Ascending aorta (tissue), 2 donors: ENCODE measurements at places on chromosomes 1 and 21. TPM values are rescaled to one million over a fixed set of nuclear protein-coding genes. Genes with fewer than 3 reads are reported as not detected.

- H3K4me1 ChIP-seq, result no peaks in the 10 kb centered on the region
- DNase-seq, result no peak
- no peak overlapping the region for H3K4me3 ChIP-seq
- no peaks in the 10 kb centered on the region for H3K36me3 ChIP-seq
- H3K27ac ChIP-seq, result no peak overlapping the region
Measured at GRCh38 chr1:85351202-85351828, 74.9 kb upstream of the BCL10 start.

DNA sequence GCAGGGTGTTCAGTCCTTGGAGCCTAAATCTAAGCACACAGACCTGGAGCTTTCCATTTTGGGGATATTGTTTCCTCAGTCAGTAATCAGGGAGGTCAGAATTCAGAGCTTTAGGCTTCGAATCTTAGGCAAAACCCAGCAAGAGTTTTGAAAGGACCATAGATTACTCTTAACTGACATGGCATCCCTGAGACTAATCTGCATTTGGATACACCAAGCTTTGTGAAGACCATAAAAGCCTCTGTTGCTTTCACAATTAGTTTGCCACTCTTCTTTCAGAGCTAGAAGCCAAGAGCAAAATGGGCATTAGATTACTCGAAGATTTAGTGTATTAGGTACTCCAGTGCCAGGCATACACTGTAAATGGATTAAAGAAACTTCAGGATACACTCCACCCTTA lies 131.8 kb upstream of the GREM2 start:
- H3K4me1 ChIP-seq, result no peaks in the 10 kb centered on the region
- no peak overlapping the region for H3K4me3 ChIP-seq
- H3K36me3 ChIP-seq, result no peaks in the 10 kb centered on the region
- no peaks in the 10 kb centered on the region for H3K27me3 ChIP-seq

GRCh38 chr1:153490272-153491051 lies 30.0 kb upstream of the S100A7 start:
- DNase-seq, result peak; percentile 65
- H3K27me3 ChIP-seq, result no peaks in the 10 kb centered on the region
- H3K27ac ChIP-seq, result peak overlapping the region; percentile 97

DNA sequence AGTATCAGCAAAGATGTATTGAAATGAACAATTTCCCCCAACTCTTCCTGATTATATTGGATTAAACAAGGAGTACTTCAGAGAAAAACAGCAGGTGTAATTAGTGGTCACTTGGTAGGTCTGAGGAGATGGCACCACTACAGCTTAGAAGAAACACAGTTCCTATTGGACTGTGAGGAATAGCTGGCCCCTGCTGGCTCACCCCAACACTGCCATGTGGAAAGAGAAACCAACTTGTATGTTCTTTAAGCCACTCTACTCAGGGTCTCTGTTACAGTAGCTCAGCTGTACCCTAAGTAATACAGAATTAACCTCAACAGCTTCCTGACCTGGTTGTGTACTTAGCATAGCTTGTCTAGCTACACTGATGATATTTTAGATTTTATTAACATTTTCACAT lies 26.5 kb upstream of the MTR start:
- H3K4me1 ChIP-seq, result no peaks in the 10 kb centered on the region
- H3K27ac ChIP-seq, result no peak overlapping the region
- no peak for DNase-seq
- H3K36me3 ChIP-seq, result peaks cover 4% of the 10 kb centered on the region
- no peaks in the 10 kb centered on the region for H3K27me3 ChIP-seq

DNA sequence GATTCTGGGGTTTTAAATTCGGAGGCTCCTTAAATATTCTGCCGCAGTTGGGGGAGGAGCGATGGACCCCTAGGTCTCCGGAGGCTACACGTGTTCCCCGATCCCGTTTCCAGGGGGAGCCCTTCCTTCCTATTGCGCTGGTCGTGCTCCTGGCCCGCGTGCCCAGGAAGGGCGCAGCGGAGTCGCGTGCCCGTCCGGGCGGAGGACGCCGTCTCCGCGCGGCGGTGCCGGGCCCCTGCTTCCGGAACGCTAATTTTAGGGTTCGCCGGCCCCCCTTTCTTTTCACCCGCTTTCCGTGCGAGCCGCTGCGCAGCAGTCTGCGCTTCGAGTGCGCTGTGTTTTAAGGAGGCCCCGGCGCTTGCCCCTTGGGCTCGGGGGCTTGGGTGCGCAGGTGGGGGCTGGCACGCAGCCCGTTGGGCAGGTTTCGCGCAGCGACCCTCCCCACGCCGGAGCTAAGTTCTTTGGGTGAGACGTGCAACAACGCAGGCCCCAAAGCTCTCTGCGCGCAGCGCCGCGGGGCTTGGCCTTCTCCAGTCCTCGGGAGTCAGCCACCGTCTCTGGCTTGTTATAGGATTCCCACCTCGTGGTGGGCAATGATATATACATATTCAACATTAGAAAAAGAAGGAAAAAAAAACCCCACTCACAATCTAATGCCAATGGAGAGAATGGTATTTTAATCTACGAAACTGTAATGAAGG lies 43.5 kb upstream of the DNAJC6 start:
- DNase-seq, result no peak
- no peaks in the 10 kb centered on the region for H3K4me1 ChIP-seq
- H3K36me3 ChIP-seq, result no peaks in the 10 kb centered on the region

DNA sequence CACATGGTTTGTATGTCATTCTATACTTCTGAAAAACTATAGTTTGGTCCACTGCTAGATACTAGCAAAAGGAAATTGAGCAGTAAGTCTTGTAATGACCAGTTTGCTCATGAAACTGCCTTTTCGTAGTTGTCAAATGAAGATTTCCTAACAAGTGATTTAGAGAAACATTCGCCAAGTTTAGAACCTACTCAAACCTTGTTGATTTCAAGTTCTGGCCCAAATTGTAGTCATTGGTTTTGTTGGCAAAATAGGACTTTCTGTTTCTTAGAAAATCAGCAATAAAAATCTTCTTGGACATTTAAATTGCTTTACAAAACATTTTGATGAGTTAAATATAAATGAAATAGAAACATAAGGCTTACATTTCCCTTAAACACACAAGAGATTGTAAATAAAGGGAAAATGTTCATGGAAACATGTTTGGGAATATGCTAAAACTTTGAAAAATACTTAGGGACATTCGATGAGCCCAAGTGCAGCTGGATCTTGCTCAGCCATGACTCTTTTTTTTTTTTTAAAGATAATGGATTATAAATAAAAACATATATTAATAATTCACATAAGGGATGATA lies 178.5 kb upstream of the LYPLAL1 start:
- DNase-seq, result no peak
- H3K36me3 ChIP-seq, result no peaks in the 10 kb centered on the region
- no peak overlapping the region for H3K4me3 ChIP-seq
- H3K27ac ChIP-seq, result no peak overlapping the region
- H3K27me3 ChIP-seq, result no peaks in the 10 kb centered on the region

- DNase-seq, result no peak
- no peak overlapping the region for H3K27ac ChIP-seq
- no peaks in the 10 kb centered on the region for H3K4me1 ChIP-seq
- no peaks in the 10 kb centered on the region for H3K36me3 ChIP-seq
- H3K4me3 ChIP-seq, result no peak overlapping the region
Measured at GRCh38 chr1:97277891-97278654, 556.5 kb downstream of the PTBP2 start.

- no peaks in the 10 kb centered on the region for H3K36me3 ChIP-seq
- no peaks in the 10 kb centered on the region for H3K4me1 ChIP-seq
- H3K27ac ChIP-seq, result no peak overlapping the region
- no peaks in the 10 kb centered on the region for H3K27me3 ChIP-seq
- H3K4me3 ChIP-seq, result no peak overlapping the region
- no peak for DNase-seq
Measured at GRCh38 chr1:199909137-199909536, 118.4 kb upstream of the NR5A2 start.

GRCh38 chr21:42524341-42525028 lies 10.8 kb downstream of the SLC37A1 start:
- peak overlapping the region; percentile 47 for H3K27ac ChIP-seq
- H3K4me3 ChIP-seq, result peak overlapping the region; percentile 42
- H3K4me1 ChIP-seq, result peaks cover 6% of the 10 kb centered on the region
- peaks cover 7% of the 10 kb centered on the region for H3K36me3 ChIP-seq
- H3K27me3 ChIP-seq, result no peaks in the 10 kb centered on the region

- H3K4me3 ChIP-seq, result no peak overlapping the region
- no peaks in the 10 kb centered on the region for H3K36me3 ChIP-seq
- no peak overlapping the region for H3K27ac ChIP-seq
- DNase-seq, result no peak
Measured at GRCh38 chr1:14625572-14625971, 27.1 kb downstream of the KAZN start.

DNA sequence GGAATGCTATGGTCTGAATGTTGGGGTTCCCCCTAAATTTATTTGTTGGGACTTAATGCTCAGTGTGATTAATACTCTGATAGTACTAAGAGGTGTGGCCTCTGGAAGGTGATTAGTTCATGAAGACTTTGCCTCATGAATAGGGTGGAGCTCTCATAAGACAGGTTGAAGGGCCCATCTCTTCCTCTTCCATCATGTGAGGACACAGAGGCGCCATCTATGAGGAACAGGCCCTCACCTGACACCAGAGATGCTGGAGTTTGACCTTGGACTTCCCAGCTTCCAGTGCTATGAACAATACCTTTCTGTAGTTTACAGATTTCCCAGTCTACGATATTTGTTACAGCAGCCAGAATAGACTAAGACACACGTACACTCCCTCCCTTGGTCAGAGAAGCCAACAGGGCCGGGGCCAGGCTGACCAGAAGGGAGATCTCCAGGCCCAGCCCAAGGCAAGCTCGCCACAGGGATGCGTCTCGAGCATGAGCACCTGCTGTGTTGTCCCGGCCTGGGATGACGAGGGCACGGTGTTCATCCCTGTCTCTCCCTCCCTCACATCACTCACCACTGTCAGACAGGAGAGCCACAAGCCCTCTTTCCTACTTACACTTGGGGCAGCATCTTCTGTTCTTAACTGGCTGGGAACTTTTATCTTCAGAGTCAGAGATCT lies 4.7 kb upstream of the ABCG1 start:
- H3K27ac ChIP-seq, result no peak overlapping the region
- peaks cover 4% of the 10 kb centered on the region for H3K4me1 ChIP-seq
- peak; percentile 60 for DNase-seq
- H3K27me3 ChIP-seq, result no peaks in the 10 kb centered on the region

GRCh38 chr1:204461331-204462228 lies 33.0 kb downstream of the PIK3C2B start:
- H3K27me3 ChIP-seq, result no peaks in the 10 kb centered on the region
- DNase-seq, result no peak
- H3K36me3 ChIP-seq, result peaks cover 57% of the 10 kb centered on the region

DNA sequence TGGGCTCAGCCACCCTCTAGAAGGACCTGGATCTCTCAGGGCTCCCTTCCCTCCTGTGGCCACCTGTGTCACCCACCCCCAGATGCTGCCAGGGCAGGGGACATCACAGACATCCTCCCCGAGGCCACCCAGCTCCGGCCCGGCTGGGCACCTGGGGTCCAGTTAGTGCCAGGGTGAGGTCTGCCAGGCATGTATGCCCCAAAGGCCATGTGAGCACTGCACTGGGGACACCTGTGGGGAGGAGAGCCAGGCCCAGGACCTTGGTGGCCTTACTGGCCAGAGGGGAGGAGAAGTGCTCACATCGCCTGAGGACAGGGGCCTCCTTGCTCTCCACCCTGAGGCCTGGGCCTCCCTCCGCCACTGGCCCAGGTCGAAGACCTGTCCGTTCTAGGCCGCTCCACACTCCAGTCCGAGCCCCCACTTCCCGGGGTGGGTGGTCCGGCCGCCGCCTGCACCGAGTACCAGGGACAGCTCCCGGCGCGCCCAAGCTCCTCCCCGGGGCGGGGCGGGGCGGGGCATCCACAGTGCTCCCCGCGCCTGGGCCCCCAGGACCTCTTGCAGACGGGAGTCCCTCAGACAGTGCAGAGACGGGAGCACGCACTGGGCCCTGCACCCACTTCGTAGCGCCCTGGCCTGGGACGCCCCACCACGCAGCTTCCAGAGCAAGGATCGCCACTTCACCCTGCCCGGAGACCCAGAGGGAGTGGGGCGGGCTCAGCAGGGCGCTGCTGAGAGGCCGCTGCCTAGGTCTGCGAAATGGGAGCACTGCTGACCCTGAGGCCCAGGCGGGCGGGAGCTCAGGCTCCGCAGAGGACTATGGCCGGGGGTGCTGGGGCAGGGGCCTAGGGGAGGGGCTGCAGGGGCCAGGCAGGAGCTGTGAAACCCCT lies 34.3 kb upstream of the CCDC27 start:
- H3K4me3 ChIP-seq, result no peak overlapping the region
- peaks cover 7% of the 10 kb centered on the region for H3K27me3 ChIP-seq
- no peak for DNase-seq
- no peaks in the 10 kb centered on the region for H3K36me3 ChIP-seq
- H3K27ac ChIP-seq, result no peak overlapping the region

DNA sequence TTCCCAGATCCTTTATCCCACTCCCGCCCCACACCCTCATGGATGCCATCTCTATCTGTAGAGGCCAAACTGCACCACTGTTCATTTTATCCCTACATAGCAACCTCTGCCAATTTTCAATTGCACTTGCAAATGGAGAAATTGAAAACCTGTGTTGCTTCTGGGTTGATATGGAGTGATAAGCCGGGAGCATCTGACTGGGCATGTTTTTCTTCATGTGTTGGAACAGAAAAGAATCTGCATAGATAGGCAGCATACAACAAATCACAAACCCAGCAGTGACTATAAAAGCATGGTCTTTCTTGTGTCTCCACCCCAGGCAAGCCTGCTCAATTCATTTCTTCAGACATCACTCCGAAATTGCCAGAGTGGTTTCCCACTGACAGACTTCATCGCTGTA lies 608.8 kb upstream of the CAMK1G start:
- H3K4me1 ChIP-seq, result no peaks in the 10 kb centered on the region
- H3K4me3 ChIP-seq, result no peak overlapping the region
- H3K36me3 ChIP-seq, result no peaks in the 10 kb centered on the region
- no peak for DNase-seq
- no peaks in the 10 kb centered on the region for H3K27me3 ChIP-seq
- no peak overlapping the region for H3K27ac ChIP-seq

Gene PLEKHG5
- total RNA-seq, result 11.4 TPM

Gene USH2A
- not detected for total RNA-seq

Gene HSD3B1
- total RNA-seq, result not detected

Gene ANGPTL3
- total RNA-seq, result not detected

Gene WNT9A
- 0.96 TPM for total RNA-seq

Gene TNFSF4
- total RNA-seq, result 0.75 TPM

Gene PTPRF
- total RNA-seq, result 43.6 TPM

Gene SLC30A2
- total RNA-seq, result not detected
